ENCODE measurements at places on chromosomes 16 and 17.

DNA sequence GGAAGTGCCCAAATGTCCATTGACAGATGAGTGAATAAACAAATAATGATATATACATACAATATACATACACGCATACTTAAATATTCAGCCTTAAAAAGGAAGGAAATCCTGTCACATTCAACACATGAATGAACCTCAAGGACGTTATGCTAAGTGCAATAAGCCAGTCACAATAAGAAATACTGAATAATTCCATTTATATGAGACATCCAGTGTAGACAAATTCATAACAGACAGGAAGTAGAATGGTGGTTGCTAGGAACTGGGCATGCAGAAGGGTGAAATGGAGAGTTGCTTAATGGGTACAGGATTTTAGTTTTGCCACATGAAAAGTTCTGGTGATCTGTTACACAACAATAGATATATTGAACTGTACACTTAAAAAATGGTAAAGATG lies 8.8 kb upstream of the ITGB4 start:
- no peak for DNase-seq

GRCh38 chr17:66652840-66653507 lies 181.9 kb upstream of the CACNG5 start:
- no peak for DNase-seq

- DNase-seq = no peak
Observed at GRCh38 chr16:23343643-23344612, 41.8 kb downstream of the SCNN1B start.

GRCh38 chr17:70901870-70902269 lies 732.5 kb downstream of the KCNJ2 start:
- DNase-seq = no peak

GRCh38 chr16:17270683-17271109 lies 200.1 kb downstream of the XYLT1 start:
- no peak for DNase-seq

DNA sequence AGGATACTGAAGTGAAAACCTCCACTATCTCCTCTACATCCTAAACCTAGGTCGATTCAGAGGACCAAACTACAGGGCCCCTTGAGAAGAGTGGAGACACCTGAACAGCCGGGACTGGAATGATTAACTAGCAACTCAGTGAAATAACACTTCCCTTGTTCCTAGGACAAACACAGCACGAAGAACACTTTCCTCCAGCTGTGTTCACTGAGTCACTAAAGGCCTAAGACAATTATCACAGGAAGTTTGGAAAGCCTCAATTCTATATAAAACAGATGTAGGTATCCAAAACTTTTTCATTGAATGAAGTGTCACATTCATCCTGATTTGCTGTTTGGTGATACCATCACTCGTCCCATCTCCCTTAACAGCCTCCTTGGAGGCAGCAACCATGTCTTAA lies 15.5 kb upstream of the CUEDC1 start:
- no peak for DNase-seq

GRCh38 chr17:64732336-64733006 lies 70.4 kb upstream of the SMURF2 start:
- no peak for DNase-seq

DNA sequence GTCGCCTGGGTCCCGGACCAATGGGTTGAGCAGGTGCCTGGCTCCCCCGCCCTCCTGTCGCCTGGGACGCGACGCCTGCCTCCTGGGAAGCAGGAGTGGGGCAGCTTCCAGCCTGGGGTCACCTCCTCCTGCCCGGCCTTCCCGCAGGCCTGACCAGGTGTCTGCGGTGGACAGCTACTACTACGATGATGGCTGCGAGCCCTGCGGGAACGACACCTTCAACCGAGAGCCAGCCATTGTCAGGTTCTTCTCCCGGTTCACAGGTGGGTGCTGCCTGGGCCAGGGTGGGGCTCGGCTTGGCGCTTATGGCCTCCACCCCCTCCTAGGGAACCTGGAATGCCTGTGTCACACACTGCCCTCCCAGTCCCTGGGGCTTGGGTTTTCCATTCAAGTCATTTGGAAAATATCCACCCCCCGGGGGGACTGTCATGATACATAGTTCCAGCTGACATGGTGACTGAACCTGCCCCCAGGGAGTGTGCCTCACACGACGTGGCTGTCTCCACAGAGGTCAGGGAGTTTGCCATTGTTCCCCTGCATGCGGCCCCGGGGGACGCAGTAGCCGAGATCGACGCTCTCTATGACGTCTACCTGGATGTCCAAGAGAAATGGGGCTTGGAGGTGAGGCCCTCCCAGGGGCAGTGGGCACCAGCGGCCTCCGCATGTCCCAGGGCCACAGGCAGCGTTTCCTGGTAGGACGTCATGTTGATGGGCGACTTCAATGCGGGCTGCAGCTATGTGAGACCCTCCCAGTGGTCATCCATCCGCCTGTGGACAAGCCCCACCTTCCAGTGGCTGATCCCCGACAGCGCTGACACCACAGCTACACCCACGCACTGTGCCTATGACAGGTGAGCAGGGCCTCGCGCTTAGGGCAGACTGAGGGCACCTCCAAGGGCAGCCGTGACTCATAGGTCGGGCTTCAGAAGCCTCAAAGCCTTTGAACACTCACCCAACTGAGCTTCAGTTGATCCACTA lies 2.3 kb downstream of the DNASE1 start:
- no peak for DNase-seq

GRCh38 chr16:14399378-14400284 lies 230.4 kb downstream of the PARN start:
- DNase-seq = no peak

DNA sequence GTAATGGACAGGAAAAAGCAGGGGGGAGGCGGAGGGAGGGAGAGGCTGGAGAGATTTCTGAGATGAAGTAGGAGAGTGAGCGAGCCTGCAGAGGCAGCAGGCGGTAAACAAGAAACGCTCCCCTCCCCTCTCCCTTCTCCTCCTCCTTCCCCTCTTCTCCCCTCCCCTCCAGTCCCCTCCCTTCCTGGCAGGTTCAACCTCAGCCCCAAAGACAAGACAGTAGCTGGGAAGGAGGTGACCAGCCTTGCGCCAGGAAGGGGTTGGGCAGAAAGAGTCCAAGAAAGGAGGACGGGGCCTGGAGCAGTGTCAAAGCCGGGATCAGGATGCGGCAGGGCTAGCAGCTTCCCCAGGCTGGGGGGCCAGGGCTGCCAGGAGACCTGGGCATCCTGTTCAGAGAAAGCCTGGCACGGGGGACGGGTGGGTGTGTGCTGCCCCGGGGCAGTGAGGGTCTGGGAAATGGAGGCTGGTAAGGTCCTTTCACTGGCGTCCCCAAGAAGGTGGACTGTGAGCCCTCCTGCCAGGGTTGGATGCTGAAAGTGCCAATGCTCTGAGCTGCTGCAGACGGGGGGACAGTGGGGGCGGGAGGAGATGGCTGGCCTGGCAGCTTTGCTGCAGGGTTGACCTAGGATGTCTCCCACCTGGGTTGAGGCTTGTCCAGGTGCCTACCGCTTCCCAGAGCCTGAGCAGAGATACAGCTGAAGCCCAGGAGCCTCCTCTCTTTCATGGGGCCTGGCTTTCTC lies 261.6 kb upstream of the TNRC6C start:
- no peak for DNase-seq

Data from CD8-positive, alpha-beta memory T cell (primary cell).